ENCODE measurements at places on chromosomes 13 and 19.

DNA sequence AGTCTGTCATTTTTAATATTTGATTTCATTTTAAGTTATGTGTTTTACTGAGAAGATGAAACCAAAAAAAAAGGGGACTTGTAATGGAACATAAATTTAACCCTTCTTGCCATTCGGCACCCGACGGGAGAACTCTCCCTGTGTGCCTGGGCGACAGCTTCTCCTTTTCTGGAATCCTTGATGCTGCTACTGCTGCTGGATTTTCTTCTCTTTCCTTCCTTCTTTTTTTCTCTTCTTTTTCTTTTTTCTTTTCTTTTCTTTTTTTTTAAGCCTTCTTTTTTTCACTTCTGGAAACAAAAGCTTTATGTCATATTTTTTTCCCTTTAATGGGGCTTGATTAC lies 11.1 kb upstream of the ZNF536 start:
- DNase-seq = no peak

- DNase-seq = no peak
Observed at GRCh38 chr19:48665786-48666185, 7.0 kb downstream of the NTN5 start.

GRCh38 chr19:2700660-2701360 lies 1.7 kb downstream of the GNG7 start:
- DNase-seq = no peak

DNA sequence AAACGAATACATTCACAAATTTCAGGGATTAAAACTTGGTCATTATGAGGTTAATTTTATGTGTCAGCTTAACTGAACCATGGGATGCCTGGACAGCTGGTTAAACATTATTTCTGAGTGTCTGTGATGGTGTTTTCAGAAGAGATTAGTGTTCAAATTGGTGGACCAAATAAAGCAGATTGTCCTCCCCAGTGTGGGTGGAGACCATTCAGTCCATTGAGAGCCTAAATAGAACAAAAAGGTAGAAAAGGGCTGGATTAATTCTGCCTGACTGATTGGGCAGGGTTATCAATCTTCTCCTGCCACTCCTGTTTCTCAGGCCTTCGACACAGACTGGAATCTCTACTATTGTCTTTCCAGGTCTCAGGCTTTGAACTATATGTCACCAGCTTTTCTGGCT lies 203.8 kb upstream of the SLITRK6 start:
- no peak for DNase-seq

GRCh38 chr13:114124921-114125320 lies 7.5 kb downstream of the RASA3 start:
- DNase-seq = no peak

GRCh38 chr13:40619479-40619814 lies 47.0 kb downstream of the FOXO1 start:
- no peak for DNase-seq

- no peak for DNase-seq
Observed at GRCh38 chr13:62251734-62252133, 836.1 kb upstream of the PCDH20 start.

GRCh38 chr19:313169-313987 lies 22.2 kb upstream of the PLPP2 start:
- DNase-seq = no peak

All from left hindlimb (tissue), 1 donor.